ENCODE measurements at places on chromosomes 5 and 9.

GRCh38 chr9:35829084-35829763 is at the start of gene TMEM8B:
Gene TMEM8B (plus strand): TSS chr9:35829228. CDS start chr9:35829448, 220 bp downstream.
- DNase-seq = peak; percentile 58

DNA sequence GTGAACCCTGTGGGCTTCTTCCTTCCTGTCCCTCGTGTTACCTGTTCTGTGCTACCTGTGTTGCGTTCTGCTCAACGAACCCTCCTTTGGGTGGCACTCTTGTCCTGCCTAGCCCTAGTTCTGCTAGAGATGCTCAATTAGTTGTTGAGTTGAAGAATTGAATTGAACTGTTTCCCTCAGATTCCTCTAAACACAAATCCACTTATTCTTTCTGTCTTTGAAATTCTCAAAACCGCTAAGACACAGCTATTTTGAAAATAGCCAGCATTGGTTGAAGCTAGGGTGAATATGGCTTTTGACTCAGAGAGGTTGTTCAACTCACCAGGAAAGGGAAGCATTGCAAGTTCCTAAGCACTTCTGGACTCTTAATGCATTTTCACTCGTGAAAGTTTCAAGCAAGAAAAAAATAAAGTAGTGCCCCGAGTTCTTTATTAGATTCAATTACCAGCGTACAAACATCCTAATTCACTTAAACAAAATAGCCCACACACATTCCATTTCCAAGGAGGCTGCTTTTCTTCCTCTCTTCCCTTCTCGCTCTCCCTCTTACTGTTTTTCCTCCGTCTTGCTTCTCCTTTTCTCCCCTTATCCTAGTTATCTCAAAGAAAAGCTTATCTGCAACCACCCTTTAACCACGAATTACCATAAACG is 642 bp upstream of the ITGA1 start:
- DNase-seq = peak; percentile 43

- peak; percentile 61 for DNase-seq
These were observed at the start of gene TNC for GRCh38 chr9:115117999-115118878. Gene TNC (minus strand): TSS chr9:115118157. CDS start chr9:115091018, 27,139 bp downstream.

DNA sequence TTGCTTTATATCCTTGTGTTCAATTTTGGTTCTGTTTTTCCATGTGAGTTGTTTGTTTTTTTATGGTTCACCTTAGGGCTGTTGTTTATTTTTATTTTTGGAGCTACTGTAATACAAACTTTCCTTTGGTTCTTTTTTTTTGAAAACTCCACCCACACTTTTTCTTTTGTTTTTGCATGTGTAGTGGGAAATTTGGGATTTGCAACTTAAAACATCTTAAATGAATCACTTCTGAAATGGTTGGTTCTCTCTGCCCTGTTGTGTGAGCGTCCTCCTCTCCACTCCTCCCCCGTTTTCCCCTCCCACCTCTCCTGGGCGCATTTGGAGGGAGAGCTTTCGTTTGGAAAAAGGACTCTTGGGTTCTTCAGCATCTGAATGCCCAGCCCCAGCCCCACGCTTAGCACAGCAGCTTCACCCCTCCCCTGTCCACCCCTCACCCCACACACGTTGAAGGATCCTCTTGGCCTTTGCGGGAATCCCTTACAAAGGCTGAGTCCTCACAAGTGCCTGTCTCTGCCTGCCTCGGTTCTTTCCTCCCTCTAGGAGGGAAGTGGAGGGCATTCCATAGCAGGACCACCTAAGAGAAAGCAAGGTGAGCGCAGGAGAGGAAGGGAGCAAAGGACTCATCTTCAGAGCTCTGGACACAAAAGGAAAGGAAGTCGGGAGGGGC is 67.2 kb downstream of the DMRT1 start:
- no peak for DNase-seq

DNA sequence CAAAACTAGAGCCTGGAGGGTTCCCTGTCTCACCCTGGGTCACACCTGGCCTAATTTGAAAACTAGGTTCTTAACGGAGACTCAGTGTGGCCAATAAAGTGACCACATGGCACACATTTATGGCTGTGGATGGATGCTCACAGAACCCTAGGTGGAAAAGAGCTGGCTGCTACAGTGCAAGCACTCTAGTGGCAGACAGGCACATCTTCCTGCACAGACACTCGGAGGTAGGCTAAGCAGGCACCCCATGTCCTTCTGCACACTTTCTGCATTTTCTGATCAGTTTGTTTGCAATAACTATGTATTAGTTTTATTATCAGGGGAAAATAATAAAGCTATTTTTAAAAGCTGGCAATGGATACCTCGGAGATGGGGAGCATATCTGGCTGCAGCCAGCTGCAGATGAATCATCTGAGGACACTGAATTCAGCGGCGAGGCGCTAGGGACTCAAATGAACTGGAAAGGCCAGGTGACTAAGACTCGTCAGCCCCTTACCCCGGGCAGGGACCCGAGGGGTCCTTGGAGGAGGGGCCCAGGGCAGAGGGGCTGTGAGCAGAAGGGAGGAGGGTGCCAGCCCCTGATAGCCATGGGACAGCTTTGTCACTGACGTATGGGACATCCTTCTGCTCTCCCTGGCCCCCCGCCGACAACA is 96.2 kb downstream of the OLFM1 start:
- DNase-seq = no peak

DNA sequence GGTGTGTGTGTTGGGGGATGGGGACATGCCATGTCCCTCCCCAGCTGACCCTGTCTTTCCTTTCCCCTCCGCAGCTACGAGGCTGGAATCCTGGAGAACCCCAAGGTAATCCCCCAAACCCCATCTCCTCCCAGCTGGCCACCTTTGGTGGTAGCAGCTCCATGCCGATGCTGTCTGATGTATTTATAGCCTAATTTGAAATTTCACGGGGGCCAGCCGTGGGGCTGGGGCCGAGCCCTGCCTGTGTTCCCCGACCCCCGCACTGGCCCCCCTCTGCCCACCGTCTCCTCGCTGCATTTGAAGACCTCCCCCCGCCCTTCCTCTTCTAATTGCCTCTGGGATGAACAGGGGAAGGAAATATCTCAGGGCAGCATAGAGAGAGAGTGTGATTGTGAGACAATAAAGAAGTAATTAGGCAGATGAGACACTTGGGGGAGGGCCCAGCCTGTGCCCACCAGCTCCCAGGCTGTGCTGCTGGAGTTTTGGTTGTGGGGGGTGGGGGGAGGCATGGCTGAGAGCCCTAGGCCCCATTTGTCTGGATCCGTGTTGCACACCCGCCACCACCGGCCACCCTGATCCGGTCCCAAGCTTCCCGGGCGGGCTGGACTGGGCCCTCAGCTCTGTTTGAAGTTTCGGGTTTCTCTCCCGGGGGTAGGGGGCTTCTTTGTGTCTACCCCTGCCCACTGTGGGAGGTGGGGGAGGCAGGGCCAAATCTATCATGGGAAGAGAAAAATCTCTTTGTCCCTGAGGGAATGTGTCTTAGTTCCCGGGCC is 26.8 kb downstream of the ASS1 start:
- no peak for DNase-seq

DNA sequence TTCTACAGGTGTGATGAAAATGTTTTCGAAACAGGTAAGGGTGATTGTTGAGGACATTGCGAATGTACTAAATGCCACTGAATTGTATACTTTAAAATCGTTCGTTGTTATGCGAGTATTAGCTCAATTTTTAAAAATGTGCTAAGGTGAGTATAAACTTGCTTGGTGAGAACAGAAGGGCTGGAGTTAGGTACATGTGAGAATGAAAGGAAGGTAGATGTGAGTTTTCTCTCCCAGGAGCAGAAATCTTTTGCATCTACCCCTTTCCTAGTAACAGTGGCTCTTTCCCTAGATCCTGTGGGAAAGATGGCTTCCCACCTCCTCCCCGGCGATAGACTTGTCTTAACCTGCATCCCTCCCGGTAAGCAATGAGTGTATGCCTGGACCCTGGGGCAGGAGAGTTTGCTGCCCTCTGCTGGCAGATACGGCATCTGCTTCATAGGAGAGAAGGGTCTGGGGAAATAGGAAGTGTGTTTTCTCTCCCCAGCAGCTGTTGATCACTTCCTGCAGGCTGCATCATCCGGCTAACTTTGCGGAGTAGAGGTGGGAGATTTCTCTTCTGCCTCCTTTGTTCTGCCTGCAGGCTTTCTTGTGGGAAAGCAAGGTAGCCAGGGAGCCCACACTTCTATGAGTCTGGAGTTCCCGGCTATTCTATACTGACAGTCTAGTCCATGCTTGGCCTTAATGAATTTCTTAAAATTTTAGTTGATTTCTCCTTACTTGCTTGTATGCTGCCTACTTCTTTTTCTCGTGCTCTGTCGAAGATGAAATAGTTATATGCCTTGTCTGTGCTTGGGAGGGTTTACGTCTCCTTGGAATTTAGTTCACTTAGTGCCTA is 373.3 kb upstream of the SEMA6A start:
- peak; percentile 33 for DNase-seq

- DNase-seq = no peak
These were observed 26.0 kb upstream of the STXBP1 start for GRCh38 chr9:127586096-127586495.

- DNase-seq = peak; percentile 41
These were observed at the start of gene SPATA6L for GRCh38 chr9:4666042-4666699. Gene SPATA6L (minus strand): TSS chr9:4666480. CDS start chr9:4666250, 230 bp downstream.

- no peak for DNase-seq
These were observed 40.2 kb downstream of the RGS3 start for GRCh38 chr9:113503613-113504211.

DNA sequence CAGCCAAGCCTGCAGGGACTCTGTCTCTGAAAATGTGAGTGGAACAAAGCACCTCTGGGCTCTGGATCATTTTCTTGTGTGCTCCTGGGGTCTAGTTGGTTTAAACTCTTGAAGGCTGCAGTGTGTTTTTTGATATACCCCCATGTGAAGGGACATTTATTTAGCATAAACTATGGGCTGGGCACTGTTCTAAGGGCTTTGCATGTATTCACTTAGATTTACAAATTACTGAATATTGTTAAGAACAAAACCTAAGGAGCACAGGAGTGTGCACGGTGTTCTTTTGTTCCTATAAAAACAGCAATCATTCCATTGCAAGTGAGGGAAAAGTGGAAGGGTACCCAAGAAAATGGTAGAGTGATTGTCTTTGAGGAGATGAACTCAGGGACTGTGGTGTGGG is 20.0 kb upstream of the CD180 start:
- DNase-seq = no peak

GRCh38 chr5:79936646-79937216 is 54.3 kb downstream of the MTX3 start:
- DNase-seq = no peak

DNA sequence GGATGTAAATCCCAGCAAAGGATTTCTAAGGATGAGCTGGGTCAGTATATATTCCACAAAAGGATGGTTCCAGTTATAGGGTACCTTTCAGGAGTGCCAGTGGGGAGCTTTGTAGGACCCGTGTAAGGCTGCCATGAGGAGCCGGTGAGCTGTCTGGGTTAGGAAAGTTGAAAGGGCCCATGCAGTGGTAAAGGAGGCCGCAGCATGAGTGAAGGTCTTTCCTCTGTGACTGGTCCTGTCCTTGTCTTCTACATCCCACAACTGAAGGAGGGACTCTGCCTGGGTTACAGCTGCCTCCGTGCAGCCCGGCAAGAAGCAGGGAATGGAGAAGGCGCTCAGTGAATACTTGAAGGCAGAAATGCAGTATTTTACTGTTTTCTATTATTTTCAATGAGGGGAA is 58.9 kb downstream of the HSPA4 start:
- DNase-seq = no peak

- no peak for DNase-seq
These were observed 57.4 kb downstream of the GCNT1 start for GRCh38 chr9:76516350-76516749.

DNA sequence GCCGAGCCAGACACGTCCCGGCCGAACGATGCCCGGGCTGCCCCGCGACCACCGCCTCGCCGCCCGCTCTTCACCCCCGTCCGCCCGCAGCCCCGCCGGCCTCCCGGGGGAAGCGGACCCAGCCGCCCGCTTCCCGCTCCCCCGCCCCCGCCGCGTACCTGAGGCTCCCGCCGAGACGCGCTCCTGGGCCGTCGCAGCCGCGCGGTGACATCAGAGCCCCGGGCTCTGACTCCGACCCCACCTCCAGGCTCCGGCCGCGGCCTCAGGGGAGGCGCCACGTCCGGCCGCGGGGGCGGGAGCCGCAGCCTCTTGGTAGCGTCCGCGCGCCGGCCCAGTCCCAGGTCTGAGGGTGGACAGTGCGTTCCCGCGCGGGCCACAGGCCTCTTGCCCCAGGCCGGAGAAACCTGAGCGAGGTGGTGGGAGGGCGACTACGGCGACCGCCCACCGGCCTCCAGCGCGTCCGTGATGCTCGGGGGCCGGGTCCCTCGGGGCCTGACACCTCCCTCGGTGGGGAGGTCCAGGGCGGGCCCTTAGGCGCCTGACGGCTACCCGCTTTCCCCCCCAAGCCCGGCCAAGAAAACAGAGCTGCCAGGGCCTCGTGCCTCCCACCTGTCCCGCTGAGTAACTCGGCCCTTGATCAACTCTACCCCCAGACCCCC is at the start of gene SHROOM1:
Gene SHROOM1, minus strand, starts transcription at position 212 of the 659 bp plus-strand sequence. CDS start 4,507 bp downstream, outside the sequence.
- peak; percentile 74 for DNase-seq

DNA sequence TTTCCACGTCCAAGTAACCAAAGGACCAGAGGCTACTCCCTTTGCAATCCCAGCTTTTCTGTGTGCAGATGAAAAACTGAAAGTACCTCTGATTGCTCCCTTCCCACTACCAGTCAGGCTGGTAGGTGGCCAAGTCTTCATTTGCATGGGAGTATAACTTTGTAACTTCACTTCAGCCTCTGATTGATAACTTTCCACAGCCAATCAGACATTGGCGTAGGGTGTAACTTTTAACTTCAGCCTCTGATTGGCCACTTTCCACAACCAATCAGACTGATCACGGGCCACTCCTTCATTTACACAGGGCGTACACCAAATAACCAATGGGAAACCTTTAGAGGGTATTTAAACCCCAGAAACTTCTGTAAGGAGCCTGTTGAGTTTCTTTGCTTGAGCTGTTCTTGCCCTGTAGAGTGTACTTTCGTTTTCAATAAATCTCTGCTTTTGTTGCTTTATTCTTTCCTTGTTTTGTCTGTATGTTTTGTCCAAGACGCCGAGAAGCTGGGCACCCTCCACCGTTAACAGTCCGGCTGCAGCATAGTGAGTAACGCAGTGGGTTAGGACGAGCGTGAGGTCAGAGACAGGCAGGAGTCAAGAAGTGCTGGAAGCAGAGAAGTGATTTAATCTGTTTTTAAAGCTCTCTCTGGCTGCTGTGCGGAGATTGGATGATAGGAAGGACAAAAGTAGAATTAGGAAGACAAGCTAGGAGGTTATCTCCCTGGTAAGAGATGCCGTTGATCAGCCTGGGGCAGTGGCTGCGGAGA is 3.5 kb upstream of the EXOSC2 start:
- DNase-seq = peak; percentile 94

DNA sequence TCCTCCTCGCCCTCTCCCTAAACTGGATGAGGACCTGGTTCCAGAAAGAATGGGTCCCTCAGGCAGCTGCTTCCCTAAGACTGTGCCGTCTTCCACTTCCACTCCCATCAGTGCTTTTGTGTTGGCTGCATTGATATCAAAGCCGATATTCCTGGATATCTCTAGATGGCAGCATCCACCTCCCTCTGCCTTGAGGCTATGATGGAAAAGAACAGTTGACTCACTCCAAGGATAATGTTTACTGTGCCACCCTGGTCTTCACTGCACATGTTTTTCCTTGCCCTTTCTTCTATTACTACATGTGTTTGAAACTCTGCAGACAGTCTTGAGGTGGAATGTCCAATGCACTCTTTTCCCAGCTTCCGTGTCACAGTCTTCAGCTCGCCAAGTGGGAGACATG is 211.6 kb downstream of the MAST4 start:
- peak; percentile 49 for DNase-seq

Measured in Caki2 (cell line).